ENCODE measurements at places on chromosomes 11 and 22.

- no peak for DNase-seq
These were observed 14.4 kb downstream of the TIMP3 start for GRCh38 chr22:32815943-32816342.

GRCh38 chr11:130170345-130170744 lies 10.8 kb downstream of the ST14 start:
- DNase-seq = no peak

- no peak for DNase-seq
These were observed 17.0 kb downstream of the APLP2 start for GRCh38 chr11:130086669-130087068.

DNA sequence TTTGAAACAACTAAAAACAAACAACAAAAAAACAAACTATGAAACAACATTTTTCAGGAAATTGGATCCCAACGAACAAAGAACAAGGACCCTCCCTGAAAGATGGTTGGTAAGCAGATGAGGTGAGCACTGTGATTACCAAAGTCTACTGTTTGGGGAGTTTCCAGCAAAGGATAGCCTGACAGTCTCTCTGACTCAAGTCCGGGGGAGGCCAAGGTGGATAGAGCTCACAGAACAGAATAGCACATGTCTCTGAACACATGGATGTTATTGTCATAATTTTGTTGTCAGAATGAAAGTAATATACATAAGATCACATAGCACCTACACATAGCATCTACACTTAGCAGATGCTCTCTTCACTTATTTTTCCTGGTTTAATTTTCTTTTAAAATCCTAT lies 501.3 kb upstream of the TENM4 start:
- no peak for DNase-seq

DNA sequence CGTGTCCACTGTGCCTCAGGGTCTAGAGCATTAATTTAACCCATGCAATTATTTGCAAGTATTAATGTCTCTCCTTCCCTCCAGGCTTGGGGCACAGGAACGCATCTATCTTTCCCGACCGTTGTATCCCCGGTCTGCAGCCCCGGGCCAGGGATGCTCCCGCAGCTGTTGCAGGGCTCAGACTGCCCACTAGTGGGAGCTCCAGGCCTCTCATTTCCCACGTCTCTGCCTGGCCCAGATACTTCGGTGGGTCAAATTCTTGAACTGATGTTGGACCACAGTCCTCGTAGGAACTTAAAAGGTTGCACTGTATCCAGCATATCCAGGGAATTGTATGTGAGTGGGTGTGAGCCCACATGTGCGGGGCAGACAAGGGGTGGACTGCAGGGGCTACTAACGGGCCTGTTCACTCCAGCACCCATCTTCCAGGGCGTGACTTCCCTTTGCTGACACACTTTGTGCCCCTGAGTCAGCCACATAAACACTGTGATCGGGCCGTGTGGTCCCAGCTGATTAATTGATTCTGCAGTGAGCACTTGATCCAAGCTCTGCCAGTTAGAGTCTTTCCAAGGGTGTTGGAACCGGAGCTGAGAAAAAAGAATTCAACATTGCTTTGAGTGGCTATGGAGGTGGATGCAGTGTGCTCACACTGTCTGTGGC lies 451.3 kb downstream of the TBC1D22A start:
- DNase-seq = no peak

GRCh38 chr11:116702772-116703385 lies 69.9 kb downstream of the BUD13 start:
- no peak for DNase-seq

DNA sequence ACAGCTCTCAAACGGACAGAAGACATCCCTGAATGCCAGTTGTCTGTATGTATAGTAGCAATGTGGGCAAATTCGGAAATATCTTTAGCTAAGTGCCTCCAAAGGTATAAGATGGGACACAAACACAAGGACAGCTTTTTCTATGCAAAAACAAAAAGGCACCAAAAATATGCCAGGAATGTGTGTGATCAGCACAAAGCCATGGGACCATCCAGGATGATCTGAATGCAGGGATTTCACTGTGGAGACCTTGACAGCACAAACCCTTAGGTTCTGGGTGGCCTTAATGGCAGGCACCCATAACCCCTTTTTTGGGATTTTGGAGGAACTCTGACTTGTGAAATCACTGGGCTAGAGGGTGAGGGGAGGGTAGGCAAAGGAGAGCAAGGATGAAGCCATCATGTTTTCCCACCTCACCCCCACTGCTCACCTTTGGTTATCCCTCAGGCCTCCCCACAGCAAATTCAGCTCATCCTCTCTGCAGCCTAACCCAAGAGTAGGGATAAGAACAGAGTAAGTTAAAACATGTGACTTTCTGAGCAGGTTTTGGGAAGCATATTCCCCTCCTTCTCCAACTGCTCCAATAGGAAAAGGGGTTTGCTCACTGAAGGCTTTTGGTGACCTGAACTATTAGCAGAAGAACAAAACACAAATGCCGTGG lies 154.6 kb downstream of the SNX19 start:
- DNase-seq = no peak

DNA sequence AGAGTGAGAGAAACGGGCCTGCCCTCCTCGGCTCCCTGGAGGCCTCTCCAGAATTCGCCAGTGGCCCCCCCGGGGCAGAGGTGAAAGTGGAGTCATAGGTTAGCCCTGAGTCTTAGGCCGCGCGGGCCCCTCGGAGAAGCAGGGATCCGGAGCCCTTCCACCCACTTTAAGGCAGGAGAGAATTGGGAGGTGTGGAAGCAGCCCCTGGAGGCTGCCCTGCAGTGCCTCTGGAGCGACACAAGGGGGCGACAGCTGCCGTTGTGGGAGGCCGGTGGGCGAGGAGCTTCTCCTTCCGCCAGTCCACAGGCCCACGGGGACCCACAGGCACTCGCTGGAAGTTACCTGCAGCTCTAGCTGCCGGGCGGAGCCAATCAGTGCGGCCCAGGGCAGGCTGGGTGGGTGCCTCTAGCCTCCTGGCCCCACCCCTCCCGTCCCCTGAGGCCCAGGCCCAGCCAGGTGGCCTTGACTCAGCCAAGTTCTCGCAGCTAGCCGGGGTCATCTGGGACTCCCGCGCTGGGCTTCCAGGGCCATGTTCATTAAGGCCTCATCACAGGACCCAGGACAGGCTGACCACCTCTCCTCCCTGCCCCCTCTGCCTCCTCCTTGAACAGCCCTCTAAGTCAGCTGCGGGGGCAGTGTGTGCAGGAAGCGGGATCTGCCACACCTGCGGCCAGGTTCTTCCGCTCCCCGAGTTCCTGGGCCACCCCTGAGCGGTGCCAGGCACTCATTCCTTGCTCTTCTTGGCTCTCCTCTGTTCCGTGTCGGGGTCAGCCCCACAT lies 5.0 kb downstream of the DGKZ start:
- no peak for DNase-seq

GRCh38 chr11:16790486-16791190 lies 52.2 kb downstream of the C11orf58 start:
- DNase-seq = no peak
